ENCODE measurements at places on chromosomes 3 and 15.

DNA sequence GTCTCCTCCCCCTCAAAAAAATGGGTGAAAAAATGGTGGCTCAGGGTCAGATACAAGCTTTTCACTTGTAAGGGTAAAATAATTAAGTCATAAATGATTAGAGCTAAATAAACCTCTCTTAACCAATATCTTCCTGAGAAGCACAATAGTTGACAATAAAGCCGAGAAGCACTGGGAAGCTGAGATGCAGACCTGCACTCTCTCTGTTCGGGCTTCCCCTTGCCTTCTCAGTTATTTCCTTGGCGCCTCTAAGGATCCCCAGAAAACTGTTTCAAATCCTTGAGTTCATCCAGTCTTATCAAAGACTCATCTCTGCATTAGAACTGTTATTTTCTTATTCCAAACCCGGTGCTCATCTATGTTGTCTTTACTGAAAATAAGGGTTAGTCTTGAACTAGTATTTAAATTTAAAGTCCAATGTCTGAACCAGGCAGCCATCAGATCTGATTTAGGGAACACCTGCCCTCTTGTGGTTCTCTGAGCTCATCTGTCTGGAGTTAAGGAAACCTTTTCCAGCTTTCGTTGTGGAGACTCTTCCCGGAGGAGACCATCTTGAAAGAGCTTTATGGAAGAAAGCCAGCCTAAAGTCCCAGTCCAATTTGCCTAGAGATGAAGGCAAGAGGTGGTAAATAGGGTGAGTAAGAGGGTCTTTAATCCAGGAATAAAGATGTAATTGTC lies 256.4 kb upstream of the MCTP2 start:
- peak; percentile 57 for DNase-seq

- no peak for DNase-seq
Measured at GRCh38 chr3:144429719-144430121, 458.1 kb downstream of the DIPK2A start.

DNA sequence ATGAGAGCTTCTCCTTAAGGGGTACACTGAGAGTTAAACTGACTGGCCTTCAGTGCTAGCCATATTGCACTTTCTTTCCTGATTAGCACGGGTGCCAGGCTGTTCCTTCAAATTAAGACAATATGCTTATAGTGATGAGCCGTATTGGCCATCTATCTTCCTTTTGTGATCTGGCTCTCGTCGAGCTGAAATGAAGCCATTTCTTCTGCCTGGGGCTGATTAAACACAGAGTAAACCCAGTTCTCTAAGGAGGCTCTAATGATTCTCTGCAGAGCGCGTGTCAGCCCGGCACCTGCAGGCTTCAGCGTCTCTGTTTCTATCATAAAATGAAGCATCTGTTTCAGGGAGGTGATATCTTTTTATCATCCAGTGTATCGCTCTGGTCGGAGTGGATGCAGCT lies 107.5 kb upstream of the NR2F2 start:
- no peak for DNase-seq

GRCh38 chr3:120048355-120049041 lies 45.7 kb downstream of the GSK3B start:
- DNase-seq, result no peak

DNA sequence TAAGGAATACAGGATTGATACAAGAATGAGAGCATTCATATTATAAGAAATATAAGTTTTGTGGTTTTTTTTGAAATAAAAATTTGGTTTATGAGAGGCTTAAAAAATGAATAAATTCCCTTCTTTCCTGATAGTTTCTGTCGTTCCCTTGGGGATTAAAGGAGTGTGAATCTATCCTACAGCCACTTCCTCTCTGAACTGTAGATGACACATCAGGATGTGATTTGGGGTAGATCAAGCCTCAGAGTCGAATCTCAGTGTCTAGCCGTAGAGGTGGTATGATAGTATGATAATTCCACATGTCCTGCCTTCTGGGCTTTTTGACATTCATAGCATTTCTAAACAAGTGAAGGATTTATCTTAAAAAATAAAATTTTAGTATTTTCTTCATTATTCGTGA lies 343.1 kb downstream of the LPP start:
- DNase-seq, result no peak

DNA sequence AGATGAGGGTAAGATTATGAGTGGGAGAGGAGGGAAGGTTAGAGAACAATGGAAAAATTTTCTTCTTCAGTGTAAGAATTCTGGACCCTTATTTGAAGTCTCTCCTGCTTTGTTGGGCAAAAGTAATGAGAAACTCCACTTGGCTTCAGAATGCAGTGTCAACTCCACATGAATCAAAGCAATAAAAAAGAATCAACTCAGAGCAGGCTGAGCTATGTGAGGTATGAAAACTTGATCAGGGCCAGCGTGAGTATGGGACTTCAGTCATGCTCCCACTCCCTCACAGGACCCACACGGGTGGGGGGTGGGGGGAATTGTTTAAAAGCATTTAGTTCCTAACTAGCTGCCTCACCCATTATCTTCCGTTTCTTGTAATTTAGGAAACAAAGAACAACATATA lies 502.2 kb downstream of the PDCD6IP start:
- DNase-seq, result no peak

DNA sequence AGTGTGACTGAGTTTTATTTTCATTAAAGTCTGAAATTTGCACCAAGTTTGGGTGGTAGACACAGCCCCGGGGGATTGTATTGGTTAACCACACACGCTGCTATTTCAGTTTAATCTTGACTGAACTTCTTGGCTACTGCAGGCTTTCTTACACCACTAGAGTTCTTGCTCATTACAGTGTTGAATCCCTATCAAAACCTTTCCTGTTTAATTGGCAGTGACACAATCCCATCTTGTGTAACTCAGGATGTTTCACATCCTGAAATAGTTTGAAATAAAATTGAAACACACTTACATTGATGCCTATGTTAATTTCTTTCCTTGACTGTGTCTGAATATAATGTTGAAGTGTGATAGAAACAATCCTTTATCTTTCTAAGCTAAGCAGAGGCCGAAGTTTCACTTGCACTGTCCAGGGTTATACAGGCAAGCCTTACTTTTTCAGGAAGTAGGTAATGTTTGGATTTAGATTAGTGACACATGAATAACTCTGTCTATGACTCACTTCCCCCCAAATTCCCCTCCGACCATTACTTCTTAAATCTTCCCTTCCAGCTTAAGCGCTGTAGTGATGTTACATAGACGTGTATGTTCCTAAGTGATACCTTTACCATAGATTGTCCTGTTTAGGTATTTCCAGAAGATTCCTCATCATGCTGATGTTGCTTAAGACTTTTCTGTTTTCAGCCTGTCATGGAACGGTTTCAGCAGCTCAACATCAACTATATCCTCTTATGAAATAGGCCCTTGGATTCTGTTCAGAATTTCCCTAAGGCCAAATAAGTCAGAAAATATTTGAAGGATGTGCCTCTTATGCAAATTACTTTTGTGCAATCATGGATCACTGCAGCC lies 16.8 kb downstream of the ATG7 start:
- no peak for DNase-seq

- DNase-seq, result no peak
Measured at GRCh38 chr3:37968199-37968598, 22.4 kb upstream of the VILL start.

GRCh38 chr3:142650001-142650693 lies 54.0 kb downstream of the PLS1 start:
- DNase-seq, result peak; percentile 59

DNA sequence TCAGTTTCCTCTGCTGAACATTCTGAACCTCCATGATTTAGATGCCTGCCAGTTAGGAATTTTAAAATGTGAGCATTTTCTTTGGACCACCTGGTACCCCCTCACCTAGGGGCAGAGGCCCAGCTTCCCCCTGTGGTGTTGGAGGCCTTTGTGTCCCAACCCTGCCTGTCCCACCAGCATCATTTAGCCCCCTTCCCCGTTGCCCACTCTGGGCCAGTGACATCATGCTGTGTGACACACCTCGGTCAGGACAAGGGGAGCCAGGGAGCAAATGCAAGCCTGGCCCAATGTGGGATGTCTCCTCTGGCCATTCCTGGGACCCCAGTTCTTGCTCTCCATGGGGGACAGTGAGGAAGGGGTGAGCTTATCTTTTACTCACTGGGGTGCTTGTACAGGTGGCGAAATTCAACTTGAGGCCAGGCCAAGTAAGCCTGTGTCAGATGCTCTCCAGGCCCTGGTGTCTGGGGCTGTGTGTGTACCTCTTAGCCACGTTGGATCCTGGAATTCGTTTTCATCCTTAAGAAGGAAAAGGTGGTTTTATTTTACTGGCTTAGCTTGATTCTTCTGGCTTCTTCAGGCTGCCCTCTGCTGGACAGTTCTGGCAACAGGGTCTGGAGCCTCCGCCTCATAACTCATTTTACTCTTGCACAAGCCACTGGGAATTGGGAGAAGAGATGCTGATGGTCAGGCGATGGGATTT lies 49.7 kb upstream of the MYZAP start:
- peak; percentile 76 for DNase-seq
